T-helper 2 cell (primary cell): ENCODE measurements at places on chromosomes 13 and 19.

- DNase-seq = no peak
Measured at GRCh38 chr13:91133941-91134802, 213.3 kb upstream of the MIR17HG start.

- DNase-seq = no peak
Measured at GRCh38 chr13:68616600-68617222, 1386.6 kb upstream of the PCDH9 start.

DNA sequence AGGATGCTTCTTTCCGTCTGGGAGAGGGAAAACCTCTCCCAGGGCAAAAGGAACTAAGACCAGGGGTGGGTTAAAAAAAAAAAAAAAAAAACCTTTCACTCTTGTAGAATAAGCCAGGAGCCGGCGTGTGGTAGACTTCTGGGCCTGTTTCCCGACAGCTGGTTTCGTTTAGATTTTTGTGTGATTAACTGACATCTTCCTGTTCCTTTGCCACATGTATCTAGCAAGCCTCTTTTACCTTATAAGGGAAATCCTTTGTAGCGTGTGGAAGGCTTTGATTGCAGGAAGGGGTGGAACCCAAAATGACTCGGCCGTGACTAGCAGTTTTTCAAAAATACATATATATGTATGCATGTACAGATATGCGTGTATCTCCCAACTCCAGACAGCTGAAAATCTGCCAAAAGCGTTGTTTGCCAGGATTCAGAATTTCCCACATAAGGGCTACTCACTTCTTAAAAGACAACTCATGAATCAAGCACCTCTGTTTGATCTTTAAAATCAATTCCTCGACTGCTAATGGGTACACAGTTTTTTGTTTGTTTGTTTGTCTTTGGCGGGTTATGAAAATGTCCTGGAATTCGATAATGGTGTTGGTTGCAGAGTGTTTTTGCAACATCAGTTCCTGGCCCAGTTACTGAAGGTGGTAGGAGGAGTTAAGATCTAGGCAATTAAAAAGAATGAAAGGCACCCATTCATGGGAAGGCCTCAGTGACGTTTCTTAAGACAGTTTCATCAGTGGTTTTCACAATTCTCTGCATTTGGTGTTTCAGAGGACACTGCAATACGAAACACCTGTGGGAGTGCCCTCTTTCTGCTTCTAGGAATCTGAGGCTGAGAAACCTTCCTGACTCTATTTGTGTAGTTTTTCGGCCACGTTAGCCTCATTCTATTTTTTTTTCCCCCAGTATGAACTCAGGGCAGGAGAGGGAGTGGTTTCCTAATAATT lies 2.7 kb downstream of the TPM4 start:
- DNase-seq = peak; percentile 34

DNA sequence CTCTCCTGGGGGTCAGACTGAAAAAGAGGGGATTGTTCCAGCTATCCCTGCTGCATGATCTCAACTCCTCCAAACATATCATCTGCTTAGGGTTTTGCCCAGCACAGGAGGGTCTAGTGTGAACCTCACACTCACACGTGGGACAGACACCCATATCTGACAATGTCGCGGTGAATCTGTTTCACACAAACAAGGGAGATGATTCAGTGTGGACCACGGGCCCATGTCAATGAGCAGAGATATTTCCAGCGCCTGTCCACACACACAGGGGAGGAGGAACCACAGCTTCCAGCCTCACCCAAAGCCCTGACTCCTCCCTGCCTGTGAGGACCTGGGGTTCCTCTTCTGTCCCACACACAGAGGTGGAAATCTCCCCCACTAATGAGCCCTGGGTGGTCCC lies 29.6 kb upstream of the KIR3DL3 start:
- no peak for DNase-seq

- no peak for DNase-seq
Measured at GRCh38 chr13:62060570-62060969, 644.9 kb upstream of the PCDH20 start.
